Activated T-helper 2 cell treated with anti-CD3 and anti-CD28 coated beads, Interferon-gamma antibody, Interleukin-2, Interleukin-4, amounts not matched to agents 10 μg/mL and 5 μg/mL and 100 μg/mL, durations not matched to agents 14 hours and 24 hours and 36 hours (primary cell): ENCODE measurements at places on chromosomes 5 and 9.

- no peak for DNase-seq
These were observed 1.9 kb downstream of the LRRC14B start for GRCh38 chr5:192970-193831.

DNA sequence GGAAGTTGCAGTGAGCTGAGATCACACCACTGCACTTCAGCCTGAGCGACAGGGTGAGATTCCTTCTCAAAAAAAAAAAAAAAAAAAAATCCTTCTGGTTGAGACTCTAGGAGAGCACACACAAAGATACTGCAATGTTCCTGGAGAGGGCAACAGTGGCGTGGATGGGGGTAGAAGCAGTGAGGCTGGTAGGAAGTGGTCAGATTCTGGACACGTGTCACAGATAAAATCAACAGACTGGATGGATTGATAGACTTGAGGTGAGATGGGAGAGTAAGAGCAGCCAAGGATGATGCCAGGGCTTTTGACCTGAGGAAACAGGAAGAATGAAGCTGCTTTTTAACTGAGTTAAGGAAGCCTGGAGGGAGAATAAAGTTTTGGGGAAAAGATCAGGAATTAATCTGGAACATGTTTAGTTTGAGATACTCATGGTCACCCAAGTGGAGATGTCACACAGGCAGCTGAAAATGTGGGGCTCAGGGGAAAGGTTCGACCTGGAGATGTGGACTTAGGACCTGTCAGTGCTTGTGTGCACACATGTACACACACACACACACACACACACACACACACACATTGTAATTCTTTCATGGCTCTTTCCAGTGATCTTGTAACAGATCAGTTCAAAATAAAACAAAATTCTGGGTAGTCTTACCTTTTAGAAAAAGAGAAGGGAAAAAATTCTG lies 88.1 kb downstream of the FANCC start:
- no peak for DNase-seq

DNA sequence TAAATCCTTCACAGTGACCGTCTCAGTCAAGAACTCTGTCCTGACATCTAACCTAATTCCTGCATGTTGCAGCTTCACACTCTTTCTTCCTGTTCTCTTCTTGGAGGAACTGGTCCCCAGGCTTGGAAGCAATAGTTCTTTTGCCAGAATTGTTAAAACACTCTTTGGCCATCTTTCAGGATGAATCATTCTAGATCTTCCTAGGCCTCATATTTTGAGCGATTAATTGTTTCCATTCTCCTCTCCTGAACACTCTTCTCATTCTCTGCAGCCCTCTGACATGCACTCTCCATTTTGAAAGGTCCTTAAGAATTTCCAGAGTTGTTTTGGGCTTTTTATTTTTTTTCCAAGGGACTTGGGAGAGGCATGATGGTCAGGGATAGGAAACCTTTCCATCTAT lies 85.8 kb downstream of the FAM114A2 start:
- DNase-seq, result no peak

DNA sequence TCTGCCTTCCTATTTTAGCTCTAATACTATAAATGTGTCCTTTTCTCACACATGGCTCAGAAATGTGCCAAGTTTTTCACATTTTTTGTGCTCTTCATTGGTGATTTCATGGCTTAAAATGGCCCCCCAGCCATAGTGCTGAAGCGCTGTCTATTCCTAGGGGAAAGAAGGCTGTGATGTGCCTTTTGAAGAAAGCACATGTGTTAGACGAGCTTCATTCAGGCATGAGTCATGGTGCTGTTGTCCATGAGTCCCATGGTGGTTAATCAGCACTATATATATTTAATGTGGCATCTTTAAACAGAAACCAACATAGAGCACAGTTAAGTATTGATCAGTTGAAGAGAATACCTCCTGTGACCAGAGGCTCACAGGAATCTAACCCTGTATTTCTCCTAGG lies 55.8 kb downstream of the PDE8B start:
- no peak for DNase-seq

DNA sequence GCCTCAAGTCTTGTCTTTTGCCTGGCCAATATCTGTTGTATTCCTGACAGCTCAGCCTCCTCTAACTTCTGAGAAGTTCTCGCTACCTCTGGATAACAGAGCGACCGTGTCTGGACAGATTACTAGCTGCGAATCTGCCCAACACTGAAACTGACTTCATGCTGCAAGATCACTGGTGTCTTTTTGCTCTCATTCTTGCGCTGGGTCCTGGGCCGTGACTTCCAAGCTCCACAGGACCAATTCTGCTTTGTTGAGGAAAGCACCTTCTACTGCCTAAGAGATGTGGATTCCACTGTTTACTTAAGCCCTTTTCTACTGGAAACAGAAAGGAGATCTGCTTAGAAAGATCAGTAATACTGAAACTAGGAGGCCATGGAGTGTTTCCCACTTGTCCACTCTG lies 978.8 kb upstream of the DMAC1 start:
- DNase-seq, result no peak

DNA sequence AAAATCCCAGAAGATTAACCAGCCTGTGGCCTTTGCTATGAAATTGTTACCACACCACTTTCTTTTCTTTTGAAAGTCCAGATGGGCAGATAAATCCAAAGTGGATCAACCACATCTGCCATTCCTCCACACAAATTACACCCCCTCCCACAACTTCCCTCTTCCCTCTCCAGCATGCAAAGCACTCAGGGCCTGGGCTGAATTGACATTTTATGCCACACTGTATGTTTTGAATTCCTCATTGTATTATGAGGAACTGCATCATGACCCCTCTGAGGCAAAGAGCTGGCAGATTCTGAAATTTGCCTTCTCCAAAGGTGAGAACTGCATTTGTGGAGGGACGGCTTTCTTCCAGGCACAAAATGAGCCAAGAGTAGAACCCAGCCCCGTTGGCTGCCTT lies 589.2 kb upstream of the KLF4 start:
- no peak for DNase-seq

- DNase-seq, result no peak
These were observed 112.3 kb downstream of the DPYSL3 start for GRCh38 chr5:147397616-147398015.

DNA sequence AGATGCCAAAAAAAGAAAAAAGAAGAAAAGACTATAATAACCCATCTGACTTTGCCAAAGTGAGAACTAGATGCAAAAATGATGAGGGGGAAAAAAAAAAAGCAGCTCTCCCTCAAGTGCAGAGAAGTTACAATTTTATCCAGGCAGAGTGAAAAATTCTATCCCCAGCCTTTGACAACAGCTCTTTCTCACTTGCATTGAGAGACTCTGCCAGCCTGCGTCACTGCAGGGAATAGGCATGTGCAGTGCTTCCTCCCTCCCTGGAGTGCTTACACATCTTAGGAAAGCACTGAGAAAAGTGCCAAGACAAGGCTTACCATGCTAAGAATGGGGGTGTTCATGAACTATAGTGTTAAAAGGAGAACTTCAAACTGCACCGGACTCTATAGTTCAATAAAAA lies 418.6 kb upstream of the TYRP1 start:
- DNase-seq, result no peak

DNA sequence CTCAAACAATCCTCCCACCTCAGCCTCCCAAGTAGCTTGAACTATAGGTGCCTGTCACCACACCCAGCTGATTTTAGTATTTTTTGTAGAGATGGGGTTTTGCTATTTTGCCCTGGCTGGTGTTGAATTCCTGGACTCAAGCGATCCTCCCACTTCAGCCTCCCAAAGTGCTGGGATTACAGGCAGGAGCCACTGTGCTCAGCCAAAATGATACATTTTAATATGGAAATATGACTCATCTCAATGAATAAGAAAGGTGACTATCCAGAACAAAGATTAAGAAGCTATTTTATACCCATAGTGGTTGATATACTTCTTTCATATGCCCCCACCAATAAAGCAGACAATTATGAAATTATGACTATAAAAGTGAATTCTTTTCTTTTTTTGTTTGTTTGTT lies 166.2 kb downstream of the NFIB start:
- DNase-seq, result no peak

DNA sequence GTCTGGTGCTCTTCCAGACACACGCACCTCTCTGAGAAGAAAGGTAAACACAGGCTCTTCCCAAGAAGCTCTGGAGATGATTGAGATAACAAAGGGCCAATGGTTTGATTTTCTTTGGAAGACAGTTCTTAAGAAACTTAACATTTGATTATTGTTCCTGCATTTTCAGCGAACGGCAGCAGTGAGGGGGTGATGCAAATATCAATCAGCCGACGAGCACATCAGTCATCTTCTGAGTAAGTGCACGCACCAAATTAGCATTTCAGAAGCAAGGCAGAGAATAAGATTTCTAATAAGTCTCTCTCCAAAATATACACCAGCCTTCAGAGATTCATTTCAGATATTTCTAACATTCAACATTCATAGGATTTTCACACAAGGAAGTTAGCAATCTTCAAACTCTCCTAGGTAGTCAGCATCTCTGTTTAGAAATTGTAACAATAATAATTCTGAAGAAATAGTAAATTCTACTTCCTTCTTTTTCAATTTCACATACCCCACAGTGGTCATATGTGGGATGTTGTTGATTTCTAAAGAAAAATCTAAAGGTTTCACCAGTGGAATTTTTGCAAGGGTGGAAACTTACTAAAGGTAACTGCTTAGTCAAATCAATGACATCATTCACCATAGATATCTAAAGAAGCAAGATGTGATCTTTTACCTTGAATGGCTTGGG lies 250.3 kb downstream of the SEC61B start:
- no peak for DNase-seq

DNA sequence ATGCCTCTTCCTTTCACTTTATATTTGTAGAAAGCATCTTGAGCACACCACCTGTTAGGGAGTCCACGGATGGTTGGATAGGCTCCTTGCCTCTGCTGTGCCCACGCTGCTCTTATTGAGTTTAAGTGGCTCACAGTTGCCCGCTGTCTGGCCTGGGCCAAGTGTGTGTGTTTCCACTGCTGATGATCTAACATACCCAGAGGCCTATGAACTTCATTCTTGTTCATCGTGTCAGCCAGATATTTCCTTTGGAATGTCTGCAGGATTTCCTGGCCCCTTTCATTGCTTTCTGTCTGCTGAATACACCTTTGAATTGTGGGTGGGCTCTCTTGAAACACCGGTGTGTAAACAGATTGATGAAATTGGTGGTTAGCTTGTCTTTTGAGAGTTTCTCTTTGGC lies 46.6 kb downstream of the MVB12B start:
- DNase-seq, result no peak

DNA sequence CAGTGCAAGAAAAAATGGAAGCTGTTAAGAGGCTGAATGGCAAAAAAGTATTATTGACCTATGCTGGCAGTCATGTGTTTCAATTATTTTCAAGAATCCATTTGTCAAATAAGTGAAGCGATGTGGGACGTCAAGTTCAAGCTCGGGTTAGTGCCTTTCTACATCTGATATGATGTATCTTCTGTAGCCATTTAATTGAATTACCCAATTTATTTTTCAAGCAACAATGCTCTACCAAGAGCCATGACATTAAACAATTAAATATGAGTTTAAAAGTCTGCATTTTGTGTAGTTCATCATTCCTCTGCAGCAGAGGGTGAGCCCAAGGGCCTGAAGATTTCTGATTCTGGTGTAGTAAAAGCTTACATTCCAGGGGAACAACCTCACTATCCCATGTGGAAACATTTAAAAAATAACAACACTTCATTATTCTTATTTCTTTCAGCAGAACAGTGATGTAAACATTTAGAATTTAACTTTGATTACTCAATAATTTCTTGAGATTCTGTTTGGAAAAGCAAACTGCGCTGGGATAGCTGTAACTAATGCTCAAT lies 619.7 kb upstream of the ARRDC3 start:
- DNase-seq, result no peak

DNA sequence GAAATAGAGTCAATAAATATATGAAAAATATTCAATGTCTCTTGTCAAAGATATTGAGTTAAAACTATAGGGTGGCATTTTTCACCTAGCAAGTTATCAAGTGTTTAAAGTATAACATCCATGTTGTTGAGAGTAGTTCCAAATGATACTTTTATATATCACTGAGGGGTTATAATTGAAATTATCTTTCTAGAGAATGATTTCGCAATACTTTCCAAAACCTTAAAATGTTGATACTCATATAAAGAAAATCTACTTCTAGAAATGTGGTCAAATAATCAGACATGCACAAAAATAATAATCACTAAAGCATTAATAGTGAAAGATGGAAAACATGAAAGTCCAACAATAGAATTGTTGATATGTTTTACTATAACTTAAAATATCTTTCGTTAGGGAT lies 50.1 kb downstream of the OXCT1 start:
- DNase-seq, result no peak

DNA sequence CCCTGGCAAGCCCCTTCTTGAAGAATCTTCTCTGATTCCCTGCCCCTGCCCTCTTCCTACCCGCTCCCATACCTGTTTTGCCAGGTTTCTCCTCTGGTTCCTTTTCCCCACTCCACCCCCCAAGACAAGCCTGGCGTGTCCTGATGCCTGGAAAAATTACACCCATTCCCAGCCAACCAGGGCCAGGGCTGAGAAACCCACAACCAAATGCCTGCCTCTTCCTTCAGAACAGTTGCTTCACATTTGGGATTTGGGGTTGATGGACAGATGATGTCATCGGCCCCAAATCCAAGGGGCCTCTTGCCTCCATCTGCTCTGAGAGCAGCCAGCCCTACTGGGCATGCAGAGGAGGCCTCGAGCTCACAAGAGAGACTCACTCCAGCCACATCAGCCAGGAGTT lies 8.8 kb upstream of the NEK6 start:
- DNase-seq, result no peak

GRCh38 chr5:139726248-139726647 lies 69.4 kb upstream of the PSD2 start:
- DNase-seq, result no peak

- no peak for DNase-seq
These were observed 50.5 kb downstream of the DAPK1 start for GRCh38 chr9:87548159-87548558.

DNA sequence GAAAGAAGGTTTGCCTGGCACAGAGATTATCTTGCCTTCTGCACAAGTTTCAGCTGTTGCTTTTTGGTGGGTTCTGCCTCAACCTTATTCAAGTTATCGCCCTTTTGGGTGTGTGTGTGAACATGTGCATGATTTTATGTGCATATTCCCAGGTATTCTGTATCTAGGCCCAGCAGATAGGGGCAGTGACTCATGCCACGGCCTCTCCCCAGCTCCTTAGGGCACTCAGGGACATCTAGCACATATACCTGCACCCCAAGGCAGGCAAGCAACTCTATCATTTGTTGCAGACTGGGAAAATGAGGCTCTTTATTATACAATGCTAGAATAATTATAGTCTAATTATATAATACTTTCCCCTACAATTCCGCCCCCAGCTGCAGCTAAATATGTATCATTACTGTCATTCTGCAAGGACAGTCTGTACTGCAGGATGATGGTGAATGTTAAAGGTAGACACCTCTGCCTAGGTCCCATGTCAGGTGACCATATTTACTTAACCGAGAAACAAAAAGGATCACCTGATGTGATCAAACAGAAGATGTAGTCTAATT lies 128.9 kb downstream of the PDE8B start:
- no peak for DNase-seq

- no peak for DNase-seq
These were observed 11.6 kb upstream of the RFK start for GRCh38 chr9:76405868-76406267.
